ENCODE measurements at places on chromosomes 2 and 18.
A peak's percentile ranks its signal among the peaks of the same experiment; 100 is the strongest.

DNA sequence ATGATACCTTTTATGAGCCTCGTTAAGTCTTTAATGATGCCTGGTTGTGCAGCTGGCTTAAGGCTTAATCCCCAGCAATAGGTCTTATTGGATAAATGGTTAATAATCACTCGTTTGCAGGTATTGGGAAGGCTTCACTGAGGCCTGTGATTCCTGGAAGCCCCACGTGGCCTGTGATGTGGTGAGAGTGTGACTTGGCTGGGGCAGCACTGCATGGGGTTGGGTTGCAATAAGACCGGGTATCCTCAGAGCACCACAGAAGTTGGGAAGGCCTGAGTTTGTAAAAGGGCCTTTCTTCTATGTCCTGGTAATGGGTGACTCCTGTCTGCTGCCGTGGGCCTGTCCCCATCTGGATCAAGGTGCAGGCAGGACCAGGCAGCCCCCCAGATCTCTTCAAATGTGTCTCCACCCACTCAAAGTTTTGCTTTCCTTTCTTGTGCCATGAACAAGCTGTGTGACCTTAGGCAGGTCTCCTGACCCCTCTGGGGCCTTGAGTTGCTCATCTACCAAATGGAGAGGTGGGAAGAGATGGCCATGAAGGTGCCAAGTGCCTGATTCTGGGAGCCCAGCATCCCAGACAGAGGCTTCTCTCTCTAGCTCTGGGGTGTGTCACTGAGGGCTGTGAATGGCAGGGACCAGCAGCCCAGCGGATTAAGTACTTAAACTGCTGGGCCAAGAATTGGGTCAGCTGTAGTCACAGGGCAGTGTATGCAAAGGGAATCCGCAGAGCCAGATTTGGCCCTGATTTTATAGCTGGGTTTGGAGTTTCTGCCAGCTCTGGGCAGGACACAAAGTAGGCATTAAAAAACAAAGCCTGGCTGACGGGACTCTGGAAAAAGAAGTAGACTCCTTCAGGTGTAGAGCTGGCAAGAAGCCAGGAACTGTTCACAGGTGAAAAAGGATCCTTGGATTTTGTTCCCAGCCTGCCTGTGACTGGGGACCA lies 24.4 kb downstream of the LBH start:
- DNase-seq = no peak

GRCh38 chr2:189421644-189422043 lies 19.6 kb upstream of the WDR75 start:
- DNase-seq = no peak

DNA sequence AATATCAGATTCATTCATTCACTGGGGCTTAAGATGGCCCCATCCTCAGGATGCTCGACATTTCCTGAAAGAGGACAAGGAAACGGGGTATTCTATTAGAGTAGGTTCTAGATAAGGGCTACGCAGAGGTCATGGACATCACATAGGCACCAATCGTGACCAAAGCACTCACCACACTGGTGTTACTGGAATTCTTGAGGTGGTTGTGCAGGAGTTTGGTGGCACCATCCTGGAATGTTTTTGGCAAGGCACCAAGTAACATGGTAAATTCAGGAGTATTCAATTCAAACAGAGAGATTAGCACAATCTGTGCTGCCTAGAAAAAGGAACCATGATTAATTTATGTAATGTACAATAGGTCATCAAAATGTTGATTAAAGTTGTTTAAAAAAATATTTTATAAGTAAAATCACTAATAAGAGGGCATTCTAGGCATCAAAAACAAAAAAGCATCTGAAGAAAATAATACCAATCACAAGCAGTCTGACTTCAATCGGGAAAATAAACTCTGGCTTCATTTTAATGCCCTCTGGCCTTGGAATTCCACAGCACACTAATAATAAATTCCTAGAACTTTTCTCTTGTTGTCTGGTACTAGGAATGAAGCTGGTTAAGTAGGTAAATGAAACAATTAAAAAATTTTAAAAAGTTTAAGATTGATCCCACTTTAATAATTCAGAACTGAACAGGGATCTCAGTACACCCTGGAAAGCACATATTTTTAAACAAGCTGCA lies 102.8 kb upstream of the TFCP2L1 start:
- DNase-seq = no peak

- DNase-seq = no peak
These were observed 342.9 kb downstream of the TSN start for GRCh38 chr2:122098306-122098705.

- no peak for DNase-seq
These were observed 663.3 kb upstream of the ZNF804A start for GRCh38 chr2:183935005-183935404.

- DNase-seq = peak; percentile 16
These were observed 44.6 kb downstream of the HEATR5B start for GRCh38 chr2:37039580-37039979.

DNA sequence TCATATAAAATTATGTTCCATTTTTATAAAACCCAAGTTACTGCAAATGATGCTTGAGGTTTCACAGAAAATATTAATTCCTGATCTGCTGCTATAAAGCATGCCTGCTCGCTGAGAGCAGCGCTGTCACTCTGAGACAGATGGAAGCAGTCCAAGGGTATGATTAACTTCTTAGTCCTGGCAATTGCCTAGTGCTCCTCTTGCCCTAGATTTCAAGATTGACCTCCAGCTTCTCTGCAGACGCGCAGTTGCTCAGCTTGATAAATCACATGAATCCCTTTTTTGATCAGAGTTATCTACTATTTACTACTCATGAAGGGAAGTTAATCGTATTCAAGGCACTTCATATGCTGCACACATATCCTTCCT lies 154.6 kb upstream of the REV1 start:
- DNase-seq = no peak

GRCh38 chr2:170932166-170932565 lies 3.1 kb downstream of the GORASP2 start:
- no peak for DNase-seq

DNA sequence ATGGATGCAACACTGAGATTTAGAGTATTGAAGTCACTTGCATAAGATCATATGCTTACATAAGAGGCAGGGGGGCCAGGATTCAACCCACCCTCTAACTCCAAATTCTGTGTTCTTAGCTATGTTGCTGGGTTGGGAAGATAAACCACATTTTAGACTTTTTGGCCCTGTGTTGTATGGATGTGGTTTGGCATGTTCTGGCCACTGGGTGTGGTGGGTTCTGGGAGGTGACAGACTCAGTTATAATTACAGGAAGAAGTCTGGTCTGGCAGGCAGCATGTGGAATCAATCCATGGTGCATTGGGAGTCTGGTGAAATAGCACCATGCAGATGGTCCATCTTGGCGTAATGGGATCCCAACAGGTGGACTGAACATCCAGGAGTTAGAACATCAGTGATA lies 138.9 kb downstream of the LTBP1 start:
- DNase-seq = peak; percentile 20

- DNase-seq = no peak
These were observed 36.0 kb downstream of the MYCN start for GRCh38 chr2:15976354-15976753.

- no peak for DNase-seq
These were observed 14.7 kb downstream of the SMARCAL1 start for GRCh38 chr2:216426938-216427337.

- no peak for DNase-seq
These were observed 6.1 kb upstream of the TMBIM1 start for GRCh38 chr2:218298314-218298875.

- peak; percentile 74 for DNase-seq
These were observed 31.1 kb downstream of the HK2 start for GRCh38 chr2:74864728-74865722.

DNA sequence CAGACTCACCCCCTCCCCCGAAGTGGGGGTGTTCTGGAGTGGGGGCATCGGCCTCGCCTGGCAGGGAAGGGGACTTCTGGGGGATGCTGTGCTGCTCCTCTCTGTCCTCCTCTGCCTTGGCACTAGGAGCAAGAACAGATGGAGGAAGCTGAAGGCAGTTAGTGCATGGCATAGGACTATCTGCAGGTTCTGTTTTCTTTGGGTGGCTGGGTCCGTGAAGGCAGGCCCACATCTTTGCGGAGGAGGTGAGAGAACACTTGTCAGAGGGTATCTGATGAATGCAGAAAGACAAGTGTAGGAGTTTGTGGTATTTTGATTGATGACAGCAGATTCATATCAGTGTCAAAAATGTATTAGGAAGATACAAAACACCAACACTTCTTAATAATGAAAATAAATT lies 411.4 kb downstream of the TSN start:
- DNase-seq = peak; percentile 59

DNA sequence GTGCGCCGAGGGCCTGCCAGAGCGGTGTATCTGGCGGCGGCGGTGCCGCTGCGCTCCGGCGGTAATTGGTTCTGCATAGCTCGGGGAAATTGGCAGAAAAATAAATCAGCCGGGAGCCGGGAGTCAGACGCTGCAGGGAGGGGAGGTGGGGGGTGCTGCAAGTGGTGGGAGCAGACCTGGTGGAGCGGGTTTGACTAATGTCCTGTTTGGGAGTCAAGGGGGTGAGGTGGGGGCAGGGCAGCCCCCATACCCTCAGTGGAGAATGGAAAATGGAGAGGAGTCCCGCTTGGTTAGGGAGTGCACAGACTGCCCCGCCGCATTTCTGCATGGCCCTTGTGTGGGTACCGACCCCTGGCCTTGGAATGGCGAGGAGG lies 107.3 kb downstream of the DYSF start:
- DNase-seq = no peak

GRCh38 chr18:13597068-13597467 lies 129.3 kb downstream of the FAM210A start:
- DNase-seq = peak; percentile 42

- peak; percentile 80 for DNase-seq
These were observed 145.8 kb upstream of the ID2 start for GRCh38 chr2:8535821-8536685.

GRCh38 chr2:169528271-169528701 lies 18.8 kb downstream of the KLHL41 start:
- DNase-seq = peak; percentile 88

DNA sequence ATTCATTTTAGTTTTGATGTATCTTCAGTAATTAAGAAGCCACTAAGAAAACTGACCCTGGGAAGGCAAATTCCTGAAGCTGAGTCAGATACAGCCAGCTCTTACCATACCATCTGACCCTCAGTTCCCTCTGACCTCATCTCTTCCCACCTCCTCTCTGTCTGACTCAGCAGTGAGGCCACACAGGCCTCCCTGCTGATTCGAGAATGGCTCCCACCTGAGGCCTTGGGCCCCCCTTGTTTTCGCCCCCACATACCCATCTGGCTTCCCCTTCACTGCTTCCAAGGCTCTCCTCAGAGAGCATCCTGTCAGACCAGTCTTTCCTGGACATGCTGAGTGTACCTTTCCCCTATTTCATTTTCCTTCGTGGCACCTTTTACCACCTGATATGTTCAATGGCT lies 71.0 kb upstream of the CYP1B1 start:
- no peak for DNase-seq

DNA sequence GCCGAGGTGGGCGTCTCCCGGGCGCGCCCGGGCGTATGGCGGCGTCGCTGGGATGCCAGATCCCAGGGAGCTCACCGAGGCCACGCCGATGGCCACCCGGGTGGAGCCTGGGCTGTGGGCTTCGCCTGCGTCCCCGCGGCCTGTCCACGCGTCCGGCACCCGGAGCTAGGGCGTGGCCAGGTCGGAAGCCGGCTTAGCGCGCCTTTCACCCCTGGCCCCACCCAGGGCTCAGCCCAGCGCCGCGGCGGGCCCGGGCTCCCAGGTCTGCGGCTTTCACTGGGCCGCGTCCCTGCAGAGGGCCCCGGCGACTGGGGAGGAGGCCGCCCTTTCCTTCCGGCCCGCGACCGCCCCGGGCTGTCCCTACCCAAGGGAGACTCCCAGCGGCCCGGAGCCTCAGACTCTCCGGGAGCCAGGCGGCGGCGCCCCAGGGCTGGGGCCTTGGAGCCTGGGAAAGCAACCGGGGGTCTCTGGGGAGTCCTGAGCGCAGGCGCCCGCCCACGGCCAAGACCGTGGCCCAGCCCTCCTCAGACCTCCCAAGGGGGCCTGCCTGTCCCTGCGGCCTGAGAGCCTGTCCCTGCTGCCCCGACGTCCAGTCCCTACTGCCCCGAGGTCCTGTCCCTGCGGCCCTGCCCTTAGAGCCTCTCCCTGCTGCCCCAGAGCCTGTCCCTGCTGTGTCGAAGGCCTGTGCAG lies 36.3 kb upstream of the ITM2C start:
- peak; percentile 32 for DNase-seq

GRCh38 chr18:46939337-46939963 lies 22.0 kb downstream of the KATNAL2 start:
- DNase-seq = no peak

- no peak for DNase-seq
These were observed 1794.0 kb upstream of the CELF4 start for GRCh38 chr18:39359636-39360035.

DNA sequence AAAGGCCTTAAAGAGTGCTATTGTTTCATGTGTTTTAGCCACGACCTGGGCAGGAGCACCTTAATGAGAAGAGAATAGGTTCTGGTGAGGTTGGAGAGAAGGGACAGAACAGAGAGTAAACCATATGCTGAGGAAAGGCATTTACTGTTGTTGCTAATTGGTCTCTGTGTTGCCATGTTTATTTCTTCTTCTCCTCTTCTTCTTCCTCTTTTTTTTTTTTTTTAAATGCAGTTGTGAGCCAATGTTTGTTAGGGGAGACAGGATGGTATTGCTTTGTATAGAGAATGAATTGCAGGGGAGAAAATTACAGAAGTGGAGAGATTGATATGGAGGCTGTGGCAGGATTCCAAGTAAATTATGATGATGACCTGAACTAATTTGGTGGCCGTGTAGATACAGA lies 2.6 kb downstream of the SCN9A start:
- DNase-seq = no peak

DNA sequence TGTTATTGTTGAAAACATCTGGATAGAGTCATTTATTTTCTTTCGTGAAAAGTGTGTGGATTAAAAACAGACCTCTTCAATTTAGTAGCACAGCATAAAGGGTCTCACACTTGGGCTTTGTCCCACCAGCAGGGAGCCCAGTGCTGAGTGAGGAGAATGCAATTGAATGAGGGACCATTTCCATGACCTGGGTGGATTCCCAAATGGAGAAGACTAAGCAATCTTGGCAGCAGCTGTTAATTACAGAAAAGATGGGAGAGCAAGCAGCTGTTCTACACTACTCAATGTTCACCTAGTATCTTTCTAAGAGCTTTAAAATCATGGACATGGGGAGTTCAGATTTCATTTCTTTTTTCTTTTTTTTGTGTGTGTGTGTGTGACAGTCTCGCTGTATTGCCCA lies 121.8 kb upstream of the FN1 start:
- no peak for DNase-seq

DNA sequence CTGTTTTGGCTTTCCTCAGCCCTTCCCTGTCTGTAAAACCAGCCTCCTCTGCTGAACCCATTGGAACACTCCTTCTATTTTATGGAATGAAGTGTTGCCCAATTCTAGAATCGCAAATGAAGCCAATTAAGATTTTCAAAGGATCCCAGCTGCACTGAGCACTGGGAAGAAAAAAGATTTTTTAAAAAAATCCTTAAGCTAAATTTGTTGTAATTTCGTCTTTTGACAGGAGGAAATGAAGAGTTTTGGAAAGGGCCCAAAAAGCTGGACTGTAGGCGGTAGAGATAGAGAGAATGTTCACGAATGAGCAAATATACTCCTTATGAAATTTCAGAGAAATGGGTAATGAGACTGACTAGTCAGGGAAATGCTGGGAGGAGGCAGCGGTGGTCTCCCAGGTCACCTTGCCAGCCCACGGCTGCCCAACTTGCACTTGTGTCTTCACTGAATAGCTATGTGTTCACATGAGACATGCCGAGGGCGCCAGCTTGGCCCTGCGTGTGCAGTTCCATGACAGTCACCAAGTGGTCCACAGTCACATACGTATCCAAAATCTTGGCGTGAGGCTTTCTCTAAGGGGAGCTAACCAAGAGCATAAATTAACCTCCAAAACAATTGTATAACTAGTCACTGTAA lies 69.9 kb downstream of the SGPP2 start:
- DNase-seq = no peak

- no peak for DNase-seq
These were observed 820.6 kb upstream of the PIK3C3 start for GRCh38 chr18:41134426-41134825.
